ENCODE measurements at places on chromosomes 11 and 22.

- H3K36me3 ChIP-seq = peaks cover 19% of the 10 kb centered on the region
- H3K27me3 ChIP-seq = no peaks in the 10 kb centered on the region
- H3K4me3 ChIP-seq = peak overlapping the region; percentile 95
- DNase-seq = no peak
- peak overlapping the region; percentile 88 for H3K27ac ChIP-seq
Measured at GRCh38 chr11:843086-843734, 558 bp downstream of the TSPAN4 start.

DNA sequence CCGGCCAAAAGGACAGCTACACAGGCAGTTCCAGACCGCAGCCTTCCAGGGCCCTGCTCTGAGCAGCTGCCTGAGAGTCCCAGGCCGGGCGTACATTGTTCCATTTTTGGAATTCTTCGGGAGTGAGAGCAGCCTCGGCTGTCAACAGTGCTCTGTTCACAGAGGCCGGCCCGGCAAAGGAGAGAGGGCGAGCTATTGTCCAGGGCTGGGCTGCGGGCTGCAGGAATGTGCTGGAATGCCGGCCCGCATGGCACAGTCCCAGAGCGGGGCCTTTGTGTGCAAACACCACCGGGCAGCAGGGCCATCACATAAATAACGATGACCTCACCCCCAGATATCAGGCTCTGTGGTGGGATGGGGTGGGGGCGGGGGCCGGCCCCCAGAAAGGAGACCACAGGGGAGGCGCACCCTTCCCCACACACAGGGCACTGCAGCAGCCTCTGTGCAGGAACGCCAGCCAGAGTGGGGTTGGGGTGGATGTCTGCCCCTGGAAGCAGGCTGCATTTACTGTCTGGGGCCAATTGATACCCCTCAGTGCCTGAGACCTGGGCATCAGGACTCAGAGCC is 15.8 kb downstream of the LINC01488 start:
- peaks cover 6% of the 10 kb centered on the region for H3K4me1 ChIP-seq
- no peaks in the 10 kb centered on the region for H3K27me3 ChIP-seq
- peak; percentile 41 for DNase-seq
- H3K4me3 ChIP-seq = no peak overlapping the region
- H3K36me3 ChIP-seq = no peaks in the 10 kb centered on the region

DNA sequence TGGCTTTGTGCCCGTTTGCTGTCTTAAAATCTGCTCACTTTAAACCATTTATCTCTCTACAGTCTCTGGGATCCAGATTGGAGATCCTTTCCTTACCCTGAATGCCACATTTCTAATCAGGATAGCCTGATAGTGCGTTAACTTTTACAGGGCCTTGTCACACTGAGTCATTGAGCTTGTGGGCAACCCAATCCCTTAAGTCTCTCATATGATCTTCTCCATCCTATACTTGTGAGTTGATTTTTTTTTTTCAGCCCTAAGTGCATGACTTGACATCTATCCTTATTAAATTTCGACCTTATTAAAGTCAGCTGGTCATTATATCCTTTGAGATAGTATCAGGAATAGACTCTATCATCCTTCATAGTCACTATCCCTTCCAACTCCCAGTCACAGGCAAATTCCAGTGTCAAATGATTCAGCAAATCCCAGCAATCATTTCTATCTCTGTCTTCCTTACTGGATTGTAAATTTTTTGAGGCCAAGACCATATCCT is 57.7 kb downstream of the TEAD1 start:
- no peak overlapping the region for H3K4me3 ChIP-seq
- no peaks in the 10 kb centered on the region for H3K27me3 ChIP-seq
- no peak overlapping the region for H3K27ac ChIP-seq
- DNase-seq = no peak
- H3K36me3 ChIP-seq = no peaks in the 10 kb centered on the region
- peaks cover 4% of the 10 kb centered on the region for H3K4me1 ChIP-seq

GRCh38 chr11:108027057-108027456 is 18.4 kb downstream of the CUL5 start:
- H3K4me1 ChIP-seq = peaks cover 10% of the 10 kb centered on the region
- DNase-seq = no peak

DNA sequence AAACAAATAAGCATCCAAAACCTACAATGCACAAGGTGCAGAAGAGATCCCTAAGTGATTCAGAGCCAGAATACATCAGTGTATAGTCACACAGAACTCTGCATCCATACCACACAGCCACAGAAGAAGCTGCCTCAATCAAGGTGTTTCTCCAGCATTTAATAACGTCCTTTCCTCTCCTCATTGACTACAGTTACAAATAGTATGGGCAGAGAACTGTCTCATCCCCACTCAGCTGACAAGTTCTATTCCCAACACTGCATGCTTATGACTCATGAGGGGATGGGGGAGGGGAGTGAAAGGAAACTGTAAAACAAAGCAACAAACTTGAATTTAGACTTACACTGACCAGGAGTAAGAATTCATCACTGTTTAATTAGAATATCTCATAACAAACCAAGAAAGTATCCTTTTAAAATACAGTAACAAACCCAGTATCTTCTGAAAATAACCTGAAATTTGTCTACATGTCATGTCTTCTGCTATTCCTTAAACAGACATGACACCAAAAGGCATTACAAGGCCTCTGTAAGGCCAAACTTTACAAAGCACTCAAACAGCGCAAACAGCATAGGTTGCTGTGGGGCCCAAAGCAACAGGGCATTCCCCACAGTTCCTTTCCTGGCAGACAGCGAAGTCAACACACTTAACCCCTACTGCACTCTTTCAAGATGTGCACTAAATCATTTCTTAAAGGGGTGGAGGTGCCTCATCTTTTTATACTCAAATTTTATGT is 29.3 kb downstream of the CELF1 start:
- H3K4me3 ChIP-seq = peak overlapping the region; percentile 51
- DNase-seq = peak; percentile 41
- H3K27me3 ChIP-seq = no peaks in the 10 kb centered on the region
- peaks cover 67% of the 10 kb centered on the region for H3K4me1 ChIP-seq
- peak overlapping the region; percentile 75 for H3K27ac ChIP-seq
